ENCODE measurements at places on chromosomes 7 and 10.

- no peak for DNase-seq
Observed at GRCh38 chr7:154965014-154965413, 37.9 kb downstream of the PAXIP1 start.

GRCh38 chr7:69254643-69255042, 343.6 kb upstream of the AUTS2 start:
- DNase-seq = no peak

DNA sequence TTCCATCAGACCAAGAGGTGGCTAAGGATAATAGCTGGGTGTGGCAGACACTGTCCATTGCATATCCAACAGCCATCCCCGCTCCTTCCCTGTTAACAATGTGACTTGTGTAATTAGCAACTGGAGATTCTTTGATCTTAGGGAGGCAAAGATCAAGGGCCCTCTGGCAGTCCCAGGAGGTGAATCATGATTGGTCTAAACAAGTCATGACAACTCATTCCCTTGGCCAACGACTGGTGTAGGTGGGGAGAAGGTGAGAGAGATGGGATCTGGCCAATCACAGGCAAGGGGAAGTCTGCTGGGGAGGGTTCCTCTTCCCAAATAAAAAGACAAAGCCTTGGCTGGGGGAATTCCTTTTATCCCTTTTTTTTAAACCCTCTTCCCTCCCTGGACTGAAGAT, 46.2 kb upstream of the COMTD1 start:
- DNase-seq = no peak

- no peak for DNase-seq
Observed at GRCh38 chr7:27601217-27601616, 61.5 kb downstream of the HIBADH start.

DNA sequence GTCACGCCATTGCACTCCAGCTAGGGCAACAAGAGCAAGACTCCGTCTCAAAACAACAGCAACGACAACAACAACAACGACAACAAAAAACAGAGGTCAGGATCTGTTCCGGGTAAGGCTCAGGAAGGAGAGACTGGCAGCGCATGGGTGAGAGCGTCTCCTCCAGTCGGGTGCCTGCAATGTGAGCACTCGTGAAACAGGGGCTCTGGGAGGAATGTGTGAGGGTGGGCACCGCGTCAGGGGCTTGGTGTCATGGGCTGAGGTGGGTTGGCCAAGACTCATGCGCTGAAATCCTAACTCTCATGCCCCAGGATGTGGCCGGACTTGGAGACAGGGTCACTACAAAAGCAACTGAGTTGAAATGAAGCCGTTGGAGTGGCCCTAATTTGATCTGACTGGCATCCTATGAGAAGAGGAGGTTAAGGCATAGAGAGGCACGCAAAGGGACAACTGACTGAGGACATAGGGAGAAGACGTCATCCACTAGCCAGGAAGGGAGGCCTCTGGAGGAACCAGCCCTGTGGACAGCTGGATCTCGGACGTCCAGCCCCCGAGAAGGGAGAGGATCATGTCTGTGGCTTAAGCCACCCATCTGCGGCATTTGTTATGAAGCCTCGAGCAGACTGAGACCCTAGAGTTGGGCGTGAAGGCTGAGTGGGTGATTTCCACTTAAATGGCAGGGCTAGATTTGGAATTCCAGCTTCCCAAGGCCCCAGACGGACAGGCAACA, 241.5 kb upstream of the PITRM1 start:
- no peak for DNase-seq

DNA sequence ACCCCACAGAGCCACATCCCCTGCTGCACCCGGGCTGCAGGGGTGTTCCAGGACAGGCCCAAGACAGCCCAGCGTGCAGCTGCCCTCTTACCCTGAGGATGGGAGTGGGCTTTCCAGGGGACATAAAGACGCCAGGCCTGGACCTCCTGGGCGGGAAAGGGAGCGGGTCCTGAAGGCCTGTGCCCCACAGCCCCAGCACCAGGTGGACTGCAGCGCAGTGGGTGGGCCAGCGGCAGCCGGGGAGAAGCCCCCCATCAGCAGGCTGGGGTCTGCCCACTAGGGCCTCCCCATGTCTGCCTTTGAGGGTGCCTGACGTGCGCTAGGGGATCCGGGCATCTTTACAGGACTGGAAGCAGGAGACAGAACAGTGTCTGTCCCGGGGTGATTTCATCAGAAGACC, 22.6 kb upstream of the ZNF735 start:
- DNase-seq = no peak

- no peak for DNase-seq
Observed at GRCh38 chr7:143243614-143244013, 19.6 kb upstream of the GSTK1 start.
